ENCODE measurements at places on chromosomes 7 and 10. TPM values are rescaled to one million over a fixed set of nuclear protein-coding genes. Genes with fewer than 3 reads are reported as not detected.
A peak's percentile ranks its signal among the peaks of the same experiment; 100 is the strongest.

DNA sequence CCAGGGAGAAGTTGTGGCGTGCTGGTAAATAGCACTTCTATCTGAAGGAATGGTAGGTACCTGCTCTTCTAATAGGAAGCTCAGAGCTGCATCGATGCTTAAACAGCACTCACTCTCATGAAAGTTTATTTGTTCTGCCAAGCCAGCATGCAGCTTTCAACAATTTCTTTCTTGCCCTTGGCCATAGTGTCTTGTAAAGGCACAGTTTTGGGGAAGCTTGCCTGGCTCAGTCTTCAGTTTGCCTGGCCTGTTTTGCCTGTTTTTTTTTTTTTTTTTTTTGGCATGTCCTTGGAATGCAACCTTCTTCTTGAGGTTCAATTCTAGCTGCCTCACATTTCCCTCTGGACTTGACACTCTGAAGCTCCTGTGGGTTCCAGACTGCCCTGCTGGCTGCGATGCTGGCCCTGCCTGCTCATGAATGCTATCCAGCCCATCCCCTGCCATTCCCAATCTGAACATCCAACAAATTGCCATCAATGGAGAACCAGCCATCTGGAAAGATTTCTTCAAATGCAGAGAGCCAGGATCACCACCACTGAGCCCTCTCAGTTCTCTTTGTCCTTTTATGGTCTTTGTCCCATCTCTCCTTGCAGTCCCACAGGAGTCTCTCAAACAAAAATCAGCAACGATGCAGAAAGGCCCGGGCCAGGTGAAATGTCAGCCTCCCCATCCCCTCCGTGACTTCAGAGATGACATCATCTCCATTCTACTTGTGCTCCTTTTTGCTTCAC lies 133.9 kb downstream of the ANLN start:
- DNase-seq = no peak

- no peak for DNase-seq
These were observed 39.7 kb downstream of the DNAJB12 start for GRCh38 chr10:72315054-72315453.

- peak; percentile 56 for DNase-seq
These were observed 283.6 kb downstream of the ADRA2A start for GRCh38 chr10:111360260-111360925.

The SKAP2 gene
- total RNA-seq = 9.5 TPM

- DNase-seq = no peak
These were observed 59.6 kb downstream of the RUNDC3B start for GRCh38 chr7:87687653-87688254.

The VWDE gene
- 1.1 TPM for total RNA-seq

- no peak for DNase-seq
These were observed 66.5 kb downstream of the VPS50 start for GRCh38 chr7:93298671-93299070.

The PRTFDC1 gene
- total RNA-seq = 0.30 TPM

- no peak for DNase-seq
These were observed 443.8 kb downstream of the MAGI2 start for GRCh38 chr7:79009647-79010046.

GRCh38 chr10:18214691-18215563 lies 74.7 kb downstream of the CACNB2 start:
- peak; percentile 22 for DNase-seq
